ENCODE measurements at places on chromosomes 2 and 18. TPM values are rescaled to one million over a fixed set of nuclear protein-coding genes. Genes with fewer than 3 reads are reported as not detected.

Gene TUBB8B
- not detected for total RNA-seq

Gene HJURP
- total RNA-seq, result 9.8 TPM

Gene SERPINB2
- total RNA-seq, result 9.7 TPM

Gene SPP2
- total RNA-seq, result not detected

Gene C1QL2
- total RNA-seq, result not detected

Gene UCN
- total RNA-seq, result not detected

Gene KRTCAP3
- total RNA-seq, result 6.2 TPM

Gene GALNT5
- 19.2 TPM for total RNA-seq

Measured in tongue (tissue), 3 donors.